Renal cortical epithelial cell (primary cell): ENCODE measurements at places on chromosomes 6 and 20. TPM values are rescaled to one million over a fixed set of nuclear protein-coding genes. Genes with fewer than 3 reads are reported as not detected.

The GRIK2 gene
- 0.40 TPM in 1 of 2 replicates, not detected in the other for total RNA-seq

The TNNC2 gene
- not detected in 2 replicates for total RNA-seq

- DNase-seq, result no peak
These were observed 4.8 kb upstream of the SDCBP2 start for GRCh38 chr20:1333462-1334369.

The HLA-DMB gene
- total RNA-seq, result 2.1 and 18.9 TPM in 2 replicates

The MYB gene
- total RNA-seq, result 0.87 TPM in 1 of 2 replicates, not detected in the other

- DNase-seq, result peak; percentile 69
These were observed 63.2 kb downstream of the PKIB start for GRCh38 chr6:122673343-122673961.

DNA sequence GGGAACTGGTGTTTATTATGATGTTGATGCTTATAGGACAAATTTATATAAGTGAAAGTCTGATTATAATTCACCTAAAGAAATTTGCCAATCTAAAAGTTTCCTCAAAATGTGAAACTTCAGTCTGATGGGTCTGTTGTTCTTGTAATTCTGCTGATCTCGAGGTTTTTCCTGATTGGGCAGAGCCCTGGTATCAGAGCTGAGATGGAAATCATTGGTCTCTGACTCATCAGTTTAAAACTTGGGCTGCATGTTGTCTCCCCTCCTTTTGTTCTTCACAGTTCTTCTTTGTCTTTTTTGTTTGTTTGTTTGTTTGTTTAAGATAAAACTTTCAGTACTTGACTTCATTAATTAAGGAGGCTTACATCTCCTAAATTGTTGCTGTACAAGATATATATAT lies 5.9 kb downstream of the SMAP1 start:
- DNase-seq, result peak; percentile 38

The DLK2 gene
- total RNA-seq, result 1.3 TPM in 1 of 2 replicates, not detected in the other

DNA sequence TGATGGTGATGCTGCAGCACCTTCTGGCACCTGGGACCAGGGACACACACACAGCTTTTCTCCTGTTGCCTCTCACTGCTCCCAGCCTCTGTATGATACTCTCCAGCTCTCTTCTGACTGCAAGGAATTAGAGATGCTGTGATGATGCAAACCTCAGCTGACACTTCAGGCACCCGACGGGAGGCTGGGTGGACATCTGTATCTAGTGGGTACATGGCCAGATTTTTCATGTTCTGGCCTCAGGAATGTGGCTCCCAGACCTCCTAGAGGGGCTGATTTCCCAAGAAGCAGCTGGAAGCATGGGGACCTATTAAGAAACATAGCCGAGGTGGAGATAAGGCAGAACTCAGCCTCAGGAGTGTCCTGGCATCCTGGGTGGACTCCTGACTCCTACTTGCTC lies 6.8 kb upstream of the EPB41L1 start:
- DNase-seq, result no peak

DNA sequence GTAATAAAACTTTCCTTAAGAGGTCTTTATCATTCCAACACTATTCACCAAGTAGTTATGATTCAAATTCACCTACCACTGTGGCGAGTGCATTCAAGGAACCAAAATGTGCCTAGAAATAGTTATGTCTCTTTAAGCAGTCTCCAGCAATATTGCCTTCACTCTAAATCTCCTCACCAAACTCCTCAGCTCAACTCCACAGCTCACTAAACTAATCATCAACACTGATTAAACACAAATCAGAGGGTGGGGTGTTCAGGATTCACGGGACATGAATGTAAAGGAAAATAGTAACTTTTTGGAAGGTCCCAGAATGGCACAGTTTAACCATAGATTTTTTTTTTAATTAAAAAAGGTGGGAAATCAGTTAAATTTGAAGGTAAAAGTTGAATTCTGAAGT lies 70.5 kb upstream of the THEMIS start:
- no peak for DNase-seq

The CCN6 gene
- total RNA-seq, result 2.1 and 5.4 TPM in 2 replicates

DNA sequence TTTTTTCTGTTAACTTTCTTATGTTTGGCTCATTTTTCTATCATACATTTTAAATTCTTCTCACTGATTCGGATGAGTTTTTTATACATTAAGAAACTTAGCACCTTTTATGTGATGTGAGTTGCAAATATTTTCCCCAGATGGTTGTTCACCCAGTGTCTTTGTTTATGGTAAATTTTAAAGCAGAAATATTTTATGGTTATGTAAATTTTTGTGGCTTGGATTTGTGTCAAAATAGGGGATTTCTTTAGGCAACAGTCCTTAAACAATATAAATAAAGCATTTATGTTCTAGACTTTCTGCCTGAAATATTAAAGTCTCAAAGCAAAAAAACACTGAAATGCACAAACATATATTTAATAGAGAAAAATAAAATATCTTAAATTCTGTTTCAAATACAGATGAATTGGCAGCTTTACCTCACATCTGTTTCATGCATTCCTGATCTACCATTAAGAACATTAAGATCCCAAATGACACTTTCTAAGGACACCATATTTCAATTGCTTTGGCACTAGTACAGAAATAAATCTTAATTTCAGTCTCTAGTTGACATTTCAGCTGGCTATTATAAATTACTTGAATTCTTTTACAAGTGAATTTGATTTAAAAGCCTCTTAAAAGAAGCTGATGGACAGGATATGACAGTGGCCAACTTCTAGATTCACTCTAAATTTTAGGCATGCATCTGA lies 646.6 kb downstream of the HACE1 start:
- DNase-seq, result no peak

- no peak for DNase-seq
These were observed 114.1 kb upstream of the HDDC2 start for GRCh38 chr6:125415913-125416312.

- peak; percentile 88 for DNase-seq
These were observed 122.0 kb upstream of the ID4 start for GRCh38 chr6:19715167-19715551.

- DNase-seq, result no peak
These were observed 659 bp downstream of the SLC35F1 start for GRCh38 chr6:117907601-117908245.

DNA sequence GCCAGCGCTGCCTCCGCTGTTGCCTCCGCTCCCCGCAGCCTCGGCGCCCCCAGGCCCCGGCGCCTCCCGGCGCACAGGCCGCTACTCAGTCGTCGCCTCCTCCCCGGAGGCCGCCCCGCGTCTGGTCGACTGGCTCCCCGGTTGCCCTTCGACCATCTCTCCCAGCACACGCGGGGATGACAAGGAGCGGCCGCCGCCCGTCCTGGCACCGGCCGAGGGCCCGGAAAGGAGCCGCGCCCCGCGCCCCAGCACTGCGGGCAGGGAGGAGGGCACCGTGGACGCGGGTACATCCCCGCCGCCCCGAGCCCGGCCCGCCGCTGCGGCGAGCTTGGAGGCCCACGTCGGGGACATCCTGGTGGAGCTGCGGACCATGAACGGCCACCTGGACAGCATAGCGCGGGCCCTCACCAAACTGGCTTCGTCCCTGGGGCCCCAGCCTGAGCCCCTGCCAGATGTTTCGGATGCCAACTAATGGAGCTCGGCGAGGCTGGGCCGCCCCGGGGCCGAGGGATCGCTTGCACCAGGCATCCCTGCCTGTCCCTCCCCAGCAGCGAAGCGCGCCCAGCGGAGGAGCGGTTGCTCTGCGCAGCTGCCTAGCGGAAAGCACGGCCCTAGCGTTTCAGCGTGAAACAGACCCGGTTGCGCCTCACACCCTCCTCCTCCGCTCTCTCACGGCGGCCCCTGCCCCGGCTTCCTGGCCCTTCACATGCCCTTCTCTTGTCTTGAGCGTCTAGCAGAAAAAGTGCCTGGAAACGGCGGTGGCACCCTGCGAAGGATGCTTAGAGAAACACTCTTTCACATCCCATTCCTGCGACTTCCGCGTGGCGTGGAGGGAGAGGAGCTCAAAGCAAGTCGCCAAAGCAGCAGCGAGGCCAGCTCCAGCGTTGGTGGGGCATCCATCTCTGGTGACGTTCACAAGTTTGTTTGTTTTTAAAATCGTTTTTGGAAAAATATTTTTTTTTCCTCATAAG lies 285.8 kb upstream of the SUPT3H start:
- DNase-seq, result no peak

DNA sequence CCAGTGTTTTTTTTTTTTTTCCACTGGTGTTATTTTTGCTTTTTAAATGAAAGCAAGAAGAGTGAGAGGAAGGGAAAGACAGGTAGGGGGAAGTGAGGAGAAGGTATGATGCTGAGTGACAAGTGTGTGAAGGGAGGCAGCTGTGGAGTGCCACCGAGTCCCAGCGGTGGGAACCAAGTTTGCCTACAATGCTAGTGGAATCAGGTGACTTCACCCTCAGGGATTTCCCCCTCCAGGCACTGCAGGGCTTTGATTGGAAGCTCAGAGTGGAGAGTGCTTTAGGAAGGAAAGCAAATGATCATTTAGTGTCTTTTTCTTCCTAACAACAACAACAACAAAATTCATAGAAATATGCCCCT lies 120.5 kb upstream of the ENPP5 start:
- DNase-seq, result no peak

The CD40 gene
- 38.6 and 89.6 TPM in 2 replicates for total RNA-seq

- no peak for DNase-seq
These were observed 54.7 kb downstream of the RRBP1 start for GRCh38 chr20:17627101-17627955.

DNA sequence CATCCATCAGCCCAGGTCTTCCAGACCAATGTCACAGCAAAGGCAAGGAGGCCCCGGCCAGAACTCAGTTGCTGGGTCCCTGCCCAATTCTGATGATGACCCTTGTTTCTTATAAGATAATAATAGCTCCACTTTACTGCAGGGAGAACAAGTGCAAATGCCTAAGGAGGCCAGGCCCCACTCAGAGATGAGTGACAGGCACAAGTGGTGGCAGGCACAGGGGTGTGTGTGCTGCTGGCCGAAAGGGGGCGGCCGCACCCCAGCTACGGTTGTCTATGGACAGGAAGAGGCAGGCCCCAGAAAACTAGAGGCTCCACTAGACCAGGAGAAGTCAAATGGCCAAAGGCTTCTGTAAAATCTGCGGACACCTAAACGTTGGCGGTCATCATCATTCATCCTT lies 28.6 kb downstream of the GNAS-AS1 start:
- DNase-seq, result no peak

DNA sequence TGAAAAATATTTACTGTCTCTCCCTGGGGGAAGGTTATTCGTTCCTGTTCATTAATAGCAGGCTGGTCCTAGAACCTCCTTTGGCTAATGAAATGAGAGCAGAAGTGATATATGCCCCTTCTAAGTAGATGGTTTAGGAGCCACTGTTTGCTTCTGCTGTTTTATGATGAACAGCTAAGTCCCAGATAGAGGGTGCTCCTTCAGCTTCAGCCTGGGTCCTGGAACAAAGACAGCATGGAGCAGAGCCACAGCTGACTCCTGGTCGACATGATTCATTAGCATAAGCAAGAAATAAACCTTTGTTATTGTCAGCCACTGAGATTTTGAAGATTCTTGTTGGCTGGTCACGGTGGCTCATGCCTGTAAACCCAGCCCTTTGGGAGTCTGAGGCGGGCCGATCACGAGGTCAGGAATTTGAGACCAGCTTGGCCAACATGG lies 47.8 kb upstream of the ARMC2 start:
- DNase-seq, result peak; percentile 32

DNA sequence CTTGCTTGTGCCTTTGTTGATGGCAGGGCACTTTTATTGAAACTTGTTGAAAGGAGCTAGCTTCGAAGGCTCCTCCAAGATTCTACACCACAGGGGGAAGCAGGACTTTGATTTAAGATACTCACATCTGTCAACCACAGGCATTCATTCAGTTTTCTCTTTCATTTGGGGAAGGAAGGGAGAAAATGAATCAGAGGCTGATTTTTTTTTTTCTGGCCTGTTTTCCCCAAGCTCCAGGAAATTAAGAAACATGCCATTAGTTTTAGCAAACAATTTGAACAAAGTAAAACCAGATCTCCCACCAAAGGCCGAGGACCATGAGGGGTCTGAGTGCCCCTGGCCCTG lies 8.7 kb upstream of the APCDD1L start:
- peak; percentile 16 for DNase-seq

- DNase-seq, result no peak
These were observed 28.3 kb downstream of the CDH4 start for GRCh38 chr20:61280217-61280980.

- no peak for DNase-seq
These were observed 105.7 kb upstream of the SNX9 start for GRCh38 chr6:157717340-157717748.
